Sciatic nerve (tissue), 2 donors: ENCODE measurements at places on chromosomes 3 and 15.

- no peak for DNase-seq
Measured at GRCh38 chr3:68060910-68061309, 406.5 kb upstream of the SUCLG2 start.

GRCh38 chr3:9581742-9582141 is 28.1 kb upstream of the LHFPL4 start:
- DNase-seq, result no peak

DNA sequence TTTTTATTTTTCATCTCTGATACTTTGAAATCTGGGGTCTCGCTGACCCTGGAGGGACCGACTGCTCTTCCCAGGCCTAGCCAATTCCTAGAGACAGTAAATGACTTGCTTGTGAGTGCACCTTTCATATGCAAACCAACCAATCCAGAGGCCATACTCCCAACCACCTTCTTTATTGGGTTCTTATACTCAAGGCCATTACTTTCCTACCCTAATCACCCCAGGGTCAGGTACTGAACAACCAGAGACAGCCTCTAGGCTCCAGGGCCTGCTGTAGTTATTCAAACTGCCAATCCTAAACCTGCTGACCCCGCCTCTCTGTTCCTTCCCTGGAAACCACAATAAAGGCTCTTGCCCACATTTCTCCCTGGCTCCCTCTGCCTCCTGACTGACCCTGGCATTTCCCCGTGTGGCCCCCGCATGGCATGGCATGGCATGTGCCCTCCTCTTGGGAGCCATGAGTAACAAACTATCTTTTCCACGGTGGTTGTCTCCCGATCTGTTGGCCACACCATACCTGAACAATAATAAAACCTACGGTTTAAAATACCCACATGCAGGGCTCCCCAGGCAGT is 42.9 kb downstream of the ADCY5 start:
- DNase-seq, result no peak

DNA sequence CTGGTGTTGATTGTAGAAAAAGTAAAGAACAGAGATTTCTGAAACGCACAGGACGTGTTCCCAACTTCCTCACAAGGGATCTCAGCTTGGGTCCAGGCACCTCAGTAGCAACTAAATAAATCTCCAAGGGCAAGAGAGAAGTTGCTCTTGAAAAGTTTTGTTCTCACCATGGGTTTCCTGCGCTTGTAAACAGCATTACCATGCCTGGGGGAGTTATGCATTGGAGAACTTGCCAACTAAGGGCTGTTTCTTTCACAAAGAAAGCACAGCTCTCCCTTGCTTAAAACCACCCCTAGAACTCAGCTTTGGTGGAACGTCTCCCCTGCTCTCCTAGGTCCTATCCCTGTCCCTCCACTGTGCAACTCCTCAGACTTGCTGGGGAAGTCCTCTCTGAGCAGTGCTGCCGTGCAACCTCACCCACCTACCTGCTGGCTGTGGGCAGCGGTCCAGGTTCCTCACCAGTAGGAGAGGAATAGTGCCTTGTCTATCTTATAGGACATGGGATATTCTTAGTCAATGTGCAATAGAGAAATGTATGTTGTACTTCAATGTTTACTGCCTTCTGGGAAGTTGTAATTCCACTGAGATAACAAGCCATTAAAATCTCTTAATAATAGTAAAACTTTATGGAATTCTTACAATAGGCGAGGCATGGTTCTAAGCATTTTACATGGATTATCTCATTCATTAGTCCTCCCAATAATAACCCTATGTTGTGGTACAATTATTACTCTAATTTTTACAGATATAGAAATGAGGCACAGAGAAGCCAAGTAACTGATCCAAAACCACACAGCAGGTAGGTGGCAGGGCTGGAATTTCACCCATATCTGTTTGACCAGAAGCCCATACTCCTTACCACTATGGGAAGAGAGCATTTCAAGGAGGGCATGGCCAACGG is 51.5 kb downstream of the UMPS start:
- no peak for DNase-seq

DNA sequence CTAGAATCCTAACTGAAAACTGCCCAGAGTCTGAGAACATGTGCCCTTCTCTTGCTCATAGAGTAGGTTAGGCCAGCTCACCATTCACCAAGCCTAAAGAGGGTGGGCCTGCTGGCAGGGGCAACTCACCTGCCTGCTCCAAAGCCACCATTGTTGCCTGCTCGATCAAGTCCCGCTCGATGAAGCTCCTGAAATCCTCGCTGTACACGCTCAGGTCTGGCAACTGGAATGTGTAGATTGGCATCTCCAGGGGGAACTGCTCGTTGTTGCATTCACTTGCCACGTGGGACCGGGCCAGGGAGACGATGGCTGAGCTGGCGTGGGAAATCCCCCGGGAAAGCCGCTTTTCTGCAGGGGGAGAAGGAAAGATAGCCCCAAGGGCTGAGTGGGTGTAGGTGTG is 232.2 kb downstream of the KLF13 start:
- DNase-seq, result no peak

- no peak for DNase-seq
Measured at GRCh38 chr15:44130778-44131177, 64.3 kb downstream of the FRMD5 start.

DNA sequence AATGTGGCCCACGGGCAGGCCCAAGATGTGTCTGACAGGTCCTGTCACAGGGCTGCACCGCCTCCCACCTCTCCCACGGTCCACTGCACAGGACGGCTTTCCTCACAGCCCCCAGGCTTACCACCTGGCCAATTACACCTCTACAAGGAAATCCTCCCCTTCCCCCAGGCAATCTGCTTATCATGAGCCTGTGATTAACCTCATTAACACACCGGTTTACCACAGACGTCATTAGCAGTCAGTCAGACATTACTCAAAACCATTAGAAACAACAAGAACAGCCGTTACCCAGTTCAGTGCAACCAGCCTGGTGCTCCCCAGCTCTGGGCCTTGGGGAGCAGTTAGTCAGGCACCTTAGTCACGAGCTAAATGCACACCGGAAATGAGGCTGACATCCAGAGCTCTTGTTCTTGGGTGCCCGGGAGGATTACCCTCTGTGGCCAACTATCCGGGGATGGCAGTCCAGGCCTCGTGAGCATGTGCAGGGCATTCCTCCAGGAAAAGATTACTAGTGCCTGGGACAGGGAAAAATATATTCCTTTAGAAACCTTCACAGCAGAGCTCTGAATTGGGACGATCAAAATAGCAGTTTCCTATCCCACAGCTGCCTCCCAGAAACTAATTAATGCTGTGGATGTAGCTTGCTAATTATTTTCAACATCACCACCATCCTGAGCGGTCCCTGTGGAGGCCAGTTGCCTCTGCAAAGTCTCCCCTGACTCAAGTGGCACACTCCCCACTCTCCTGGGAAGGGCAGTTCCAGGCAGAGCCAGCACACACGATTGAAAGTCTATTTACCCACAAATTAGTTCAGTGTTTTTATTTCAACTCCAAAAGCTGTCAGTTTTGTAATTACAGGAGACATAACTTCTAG is 117.4 kb upstream of the ZBED2 start:
- no peak for DNase-seq

GRCh38 chr3:107665351-107665750 is 142.6 kb downstream of the BBX start:
- no peak for DNase-seq

GRCh38 chr3:77414881-77415280 is 375.0 kb downstream of the ROBO2 start:
- DNase-seq, result no peak

- DNase-seq, result no peak
Measured at GRCh38 chr3:177600411-177600810, 403.1 kb upstream of the TBL1XR1 start.

- no peak for DNase-seq
Measured at GRCh38 chr15:58139989-58140522, 1.9 kb downstream of the AQP9 start.

GRCh38 chr15:42083916-42084315 is 10.4 kb downstream of the PLA2G4D start:
- DNase-seq, result no peak

- no peak for DNase-seq
Measured at GRCh38 chr15:91318931-91319330, 218.9 kb downstream of the SV2B start.

DNA sequence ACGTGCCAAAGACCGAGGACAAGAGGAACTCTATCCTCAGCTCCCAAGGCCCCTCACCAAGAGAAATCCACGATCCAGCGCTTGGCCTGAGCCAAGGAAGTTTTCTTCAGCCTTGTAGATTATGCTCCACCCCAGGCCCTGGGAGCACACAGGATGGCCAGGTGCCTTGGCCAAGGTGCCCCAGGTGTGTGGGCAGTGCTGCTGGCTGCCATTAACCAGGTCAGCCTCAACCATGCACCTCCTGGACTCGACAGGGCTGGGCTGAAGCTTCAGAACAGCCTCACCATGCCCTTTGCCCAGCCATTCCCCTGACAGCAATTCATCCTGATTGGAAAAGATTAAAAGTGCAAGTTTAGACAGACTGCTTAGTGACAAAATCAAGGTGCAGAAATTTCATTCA is 10.9 kb upstream of the MESP1 start:
- DNase-seq, result no peak

- DNase-seq, result no peak
Measured at GRCh38 chr15:68797191-68797590, 23.5 kb downstream of the ANP32A start.

DNA sequence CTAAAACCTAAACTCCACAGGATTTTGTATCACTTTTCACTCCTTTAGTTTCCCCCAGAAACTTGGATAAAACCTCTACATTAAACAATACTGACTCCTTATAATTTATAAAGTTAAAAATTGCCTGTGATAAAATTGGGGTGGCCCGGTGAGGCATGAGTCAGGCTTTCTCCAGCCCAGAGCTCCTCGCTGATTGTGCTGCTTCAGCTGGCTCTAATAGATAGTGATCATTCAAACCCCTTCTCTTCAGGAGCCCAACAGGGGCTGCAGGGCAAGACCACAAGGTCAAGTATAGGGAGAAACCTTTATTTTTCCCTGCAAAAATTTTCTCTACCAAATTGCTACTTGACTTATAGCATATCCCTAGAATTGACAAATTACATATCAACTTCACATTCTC is 308.2 kb downstream of the PLCL2 start:
- DNase-seq, result no peak

DNA sequence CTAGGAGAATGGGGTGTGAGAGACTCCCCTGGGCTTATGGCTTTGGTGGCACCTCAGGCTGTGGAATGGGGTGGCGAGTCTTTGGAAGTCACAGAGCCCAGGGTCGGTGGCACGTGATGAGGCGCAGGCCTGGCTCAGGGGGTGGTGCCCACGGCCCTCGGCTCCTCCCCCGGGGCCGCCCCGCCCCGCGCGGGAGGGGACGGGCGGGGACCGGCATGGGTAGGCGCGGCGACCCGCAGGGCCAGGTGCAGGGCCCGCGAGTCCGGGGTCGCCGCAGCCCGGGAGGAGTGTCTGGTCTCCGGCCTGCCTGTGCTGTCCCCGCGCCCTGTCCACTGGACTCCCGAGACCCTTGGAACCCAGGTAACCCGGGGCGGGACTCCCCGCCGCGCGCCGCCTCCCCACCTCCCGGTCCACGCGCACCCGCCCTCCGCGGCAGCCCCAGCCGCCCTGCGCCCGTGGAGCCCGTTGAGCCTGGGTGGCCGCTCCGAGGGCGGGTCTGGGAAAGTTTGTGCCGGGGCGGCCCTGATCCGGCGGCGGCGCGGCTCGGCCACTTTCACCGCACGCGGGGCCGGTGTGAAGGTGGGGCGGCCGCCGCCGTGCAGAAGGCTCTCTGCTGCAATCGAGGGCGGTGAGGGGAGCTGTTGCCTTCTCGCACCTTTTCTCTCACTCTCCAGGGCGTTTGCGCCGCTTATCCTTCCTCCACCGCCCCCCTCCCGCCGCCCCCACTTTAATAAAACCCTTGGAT is at the start of gene PAQR5:
Gene PAQR5, plus strand, starts transcription at position 216 of the 745 bp plus-strand sequence. CDS start 61,169 bp downstream, outside the sequence.
- DNase-seq, result no peak

DNA sequence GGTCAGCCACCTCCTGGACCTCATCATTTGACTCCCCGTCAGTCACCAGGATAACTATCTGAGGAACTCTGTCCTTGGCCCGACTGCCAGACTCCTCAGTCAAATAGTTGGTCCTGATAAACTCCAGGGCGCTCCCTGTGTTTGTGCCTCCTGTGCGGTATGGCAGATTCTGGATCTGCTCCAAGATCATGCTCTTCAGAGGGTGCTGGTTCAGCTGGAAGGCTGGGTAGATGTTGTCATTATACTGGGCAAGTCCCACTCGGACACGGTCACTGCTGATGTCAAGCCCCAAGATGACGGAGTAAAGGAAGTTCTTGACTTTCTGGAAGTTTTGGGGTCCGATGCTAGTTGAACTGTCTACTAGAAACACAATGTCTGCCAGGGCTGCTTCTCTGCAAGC is 31.1 kb upstream of the CAPN7 start:
- DNase-seq, result no peak

GRCh38 chr3:172276103-172276502 is 172.2 kb downstream of the GHSR start:
- DNase-seq, result no peak

DNA sequence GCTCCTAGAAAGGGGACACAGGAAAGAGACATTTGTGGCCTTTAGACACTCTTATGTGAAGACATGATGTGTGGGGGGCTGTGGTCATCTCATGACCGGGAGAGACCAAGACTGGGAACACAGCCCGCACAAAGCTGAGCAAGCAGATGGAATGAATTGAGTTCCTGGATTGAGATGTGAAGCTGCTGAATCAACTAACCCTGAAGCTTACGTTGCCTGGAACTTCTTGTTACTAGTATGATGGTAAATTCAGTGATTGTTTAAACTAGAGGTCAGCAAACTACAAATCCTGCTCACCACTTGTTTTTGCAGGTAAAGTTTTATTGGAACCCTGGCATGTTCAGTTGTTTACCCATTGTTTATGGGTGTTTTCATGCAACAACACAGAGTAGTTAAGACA is 83.4 kb upstream of the BHLHE40 start:
- no peak for DNase-seq

- DNase-seq, result no peak
Measured at GRCh38 chr15:39553947-39554693, 26.8 kb upstream of the THBS1 start.

DNA sequence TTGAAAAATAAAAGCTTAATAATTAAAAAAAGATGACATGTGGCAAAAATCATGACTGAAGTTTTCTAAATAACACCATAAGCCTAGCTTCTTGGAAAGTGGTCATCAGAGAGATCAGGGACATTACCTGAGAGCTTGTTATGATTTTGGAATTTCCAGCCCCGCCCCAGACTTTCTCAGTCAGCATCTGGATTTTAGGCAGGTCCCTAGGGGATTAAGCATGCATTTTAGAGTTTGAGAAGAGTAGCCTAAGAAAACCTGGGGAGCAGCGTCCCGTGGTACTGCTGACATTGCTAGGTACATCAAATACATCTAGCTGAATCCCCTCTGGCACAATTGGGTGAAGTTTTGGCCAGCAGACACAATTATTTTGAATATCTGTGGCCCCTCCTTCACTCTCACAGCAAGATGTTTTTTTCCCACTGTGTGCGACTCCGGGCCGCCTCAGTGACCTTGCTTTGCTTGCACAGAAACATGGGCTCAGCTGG is 58.7 kb upstream of the MEF2A start:
- no peak for DNase-seq

DNA sequence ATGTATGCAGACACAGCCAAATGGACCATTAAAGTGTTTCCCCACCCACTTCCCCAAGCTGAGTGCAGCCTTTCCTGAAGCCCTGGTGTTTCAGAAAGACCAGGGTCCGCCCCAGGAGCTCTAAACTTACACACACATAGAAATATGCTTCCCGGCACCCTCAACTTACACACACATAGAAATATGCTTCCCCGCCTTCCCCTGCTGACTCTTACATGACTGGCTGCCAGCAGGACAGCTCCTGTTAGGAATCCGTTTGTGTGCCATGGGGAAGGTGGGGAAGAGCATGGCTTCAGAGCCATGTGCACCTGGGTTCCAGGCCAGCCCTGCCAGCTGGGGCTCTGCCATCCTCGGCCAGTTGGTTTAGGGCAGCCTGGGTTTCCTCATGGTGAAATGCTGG is 3.6 kb downstream of the CLEC3B start:
- DNase-seq, result no peak

GRCh38 chr3:50539356-50540286 is 27.9 kb downstream of the C3orf18 start:
- DNase-seq, result no peak
